ENCODE measurements at places on chromosomes 13 and 19. TPM values are rescaled to one million over a fixed set of nuclear protein-coding genes. Genes with fewer than 3 reads are reported as not detected.

The GRIK5 gene
- 0.35 TPM for polyA plus RNA-seq

The AMER2 gene
- polyA plus RNA-seq, result not detected

The TMC4 gene
- polyA plus RNA-seq, result 11.6 TPM

The ZNF426 gene
- 2.7 TPM for polyA plus RNA-seq

The FCAR gene
- 0.19 TPM for polyA plus RNA-seq

The PSG2 gene
- polyA plus RNA-seq, result not detected

The TRPM4 gene
- polyA plus RNA-seq, result 20.4 TPM

The LAIR2 gene
- not detected for polyA plus RNA-seq

The ZNF71 gene
- 5.3 TPM for polyA plus RNA-seq

The PLPPR3 gene
- not detected for polyA plus RNA-seq

The ZNF557 gene
- 1.1 TPM for polyA plus RNA-seq

The CRLF1 gene
- 161 TPM for polyA plus RNA-seq

The ALG5 gene
- 29.6 TPM for polyA plus RNA-seq

The PEG3 gene
- polyA plus RNA-seq, result 3.0 TPM

The ZGLP1 gene
- polyA plus RNA-seq, result 8.9 TPM

The KLF1 gene
- not detected for polyA plus RNA-seq

The PTH2 gene
- not detected for polyA plus RNA-seq

The KLK5 gene
- not detected for polyA plus RNA-seq

The SAMD1 gene
- 34.4 TPM for polyA plus RNA-seq

The GPR183 gene
- 2.6 TPM for polyA plus RNA-seq

The SMIM44 gene
- not detected for polyA plus RNA-seq

The FUT2 gene
- 0.07 TPM for polyA plus RNA-seq

The CEACAM7 gene
- not detected for polyA plus RNA-seq

The TMPRSS9 gene
- not detected for polyA plus RNA-seq

The ALKBH7 gene
- polyA plus RNA-seq, result 159 TPM

The AKAP11 gene
- 3.6 TPM for polyA plus RNA-seq

The TEX26 gene
- polyA plus RNA-seq, result not detected

The ADGRE1 gene
- polyA plus RNA-seq, result 0.09 TPM

The SLC10A2 gene
- not detected for polyA plus RNA-seq

The ARMC6 gene
- polyA plus RNA-seq, result 21.9 TPM

The PTPRH gene
- 1.3 TPM for polyA plus RNA-seq

The ATXN8OS gene
- polyA plus RNA-seq, result not detected

The CYP2A6 gene
- polyA plus RNA-seq, result not detected

The YJEFN3 gene
- polyA plus RNA-seq, result 13.1 TPM

The TRIM13 gene
- 9.7 TPM for polyA plus RNA-seq

The SULT2B1 gene
- polyA plus RNA-seq, result 0.13 TPM

The KLK2 gene
- polyA plus RNA-seq, result not detected

The CYP2A13 gene
- not detected for polyA plus RNA-seq

The ZNF304 gene
- 3.7 TPM for polyA plus RNA-seq

The LRP3 gene
- 9.9 TPM for polyA plus RNA-seq

The IRGQ gene
- 8.8 TPM for polyA plus RNA-seq
